Retinal pigment epithelial cell (primary cell): ENCODE measurements at places on chromosomes 1 and 21.

DNA sequence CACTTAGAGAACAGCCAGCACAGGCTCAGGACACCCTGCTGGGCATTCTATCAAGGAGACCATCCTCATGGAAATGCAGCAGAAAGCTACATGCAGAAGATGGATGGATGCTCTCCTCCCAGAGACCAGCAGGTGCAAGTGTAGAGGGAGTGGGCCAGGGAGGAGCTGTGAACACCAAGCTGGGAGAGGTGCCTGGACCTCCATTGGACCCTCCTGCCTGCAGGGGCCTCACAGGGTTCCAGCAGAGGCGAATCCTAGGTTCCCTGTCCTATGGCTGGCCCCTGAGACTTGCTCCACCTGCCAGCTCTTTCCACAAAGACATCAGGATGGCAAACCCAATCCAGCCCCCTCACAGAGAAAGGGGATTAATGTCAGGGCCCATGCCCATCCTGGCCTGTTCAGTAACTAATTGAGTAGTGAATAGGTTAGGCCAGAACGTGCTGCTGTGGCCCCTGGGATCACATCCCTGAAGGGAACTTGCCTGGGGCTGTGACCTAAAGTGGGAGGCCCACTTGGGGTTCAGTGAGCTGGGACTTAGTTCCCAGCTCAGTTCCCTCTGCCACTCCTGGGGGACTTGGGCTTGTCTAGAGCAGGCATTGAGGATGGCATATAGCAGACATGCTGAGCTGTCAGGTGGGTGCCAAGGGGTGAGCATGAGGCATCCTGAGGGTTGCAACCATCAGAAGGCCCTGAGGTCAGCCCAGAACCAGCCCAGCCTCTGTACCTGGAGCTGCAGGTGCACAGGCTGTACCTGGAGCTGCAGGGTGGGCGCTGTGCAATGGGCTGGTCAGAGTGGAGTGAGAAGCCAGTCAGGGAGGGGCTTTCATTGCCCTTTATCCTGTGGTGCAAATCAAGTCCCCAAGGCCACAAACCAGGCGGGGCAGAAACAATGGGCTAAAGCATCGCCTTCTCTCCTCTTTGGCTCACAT, 22.9 kb upstream of the ZNF678 start:
- DNase-seq, result no peak

DNA sequence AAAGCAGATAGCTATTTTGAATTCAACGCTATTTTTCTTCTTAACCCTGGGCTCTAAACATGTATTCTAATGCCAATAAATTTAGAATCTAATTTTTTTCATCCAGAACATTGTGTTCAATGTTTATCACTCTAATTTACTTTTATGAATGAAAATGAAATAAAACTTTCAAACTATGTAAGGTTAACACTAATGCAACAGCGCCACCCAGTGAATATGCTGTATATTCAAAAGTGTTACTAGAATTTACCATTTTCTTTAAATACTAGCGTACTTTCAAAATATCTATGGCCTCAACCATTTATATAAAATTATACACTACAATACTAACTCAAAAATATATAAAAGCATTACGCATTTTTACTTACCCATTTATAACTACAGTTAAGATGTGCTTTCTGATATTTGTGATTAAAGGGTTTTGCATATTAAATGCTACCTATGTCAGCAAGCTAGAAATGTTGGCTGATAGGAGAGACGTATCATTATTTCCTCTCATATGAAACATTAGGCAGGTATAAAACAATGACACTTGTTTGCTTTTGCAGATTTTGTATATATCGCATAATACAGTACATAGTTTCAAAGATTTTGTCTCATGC, 5.9 kb upstream of the NUF2 start:
- no peak for DNase-seq

- DNase-seq, result no peak
Measured at GRCh38 chr1:156894001-156894400, 483 bp downstream of the PEAR1 start.

GRCh38 chr1:21773585-21773984, 9.4 kb downstream of the USP48 start:
- DNase-seq, result no peak

- DNase-seq, result peak; percentile 6
Measured at GRCh38 chr1:168834225-168834872, 105.3 kb upstream of the DPT start.

DNA sequence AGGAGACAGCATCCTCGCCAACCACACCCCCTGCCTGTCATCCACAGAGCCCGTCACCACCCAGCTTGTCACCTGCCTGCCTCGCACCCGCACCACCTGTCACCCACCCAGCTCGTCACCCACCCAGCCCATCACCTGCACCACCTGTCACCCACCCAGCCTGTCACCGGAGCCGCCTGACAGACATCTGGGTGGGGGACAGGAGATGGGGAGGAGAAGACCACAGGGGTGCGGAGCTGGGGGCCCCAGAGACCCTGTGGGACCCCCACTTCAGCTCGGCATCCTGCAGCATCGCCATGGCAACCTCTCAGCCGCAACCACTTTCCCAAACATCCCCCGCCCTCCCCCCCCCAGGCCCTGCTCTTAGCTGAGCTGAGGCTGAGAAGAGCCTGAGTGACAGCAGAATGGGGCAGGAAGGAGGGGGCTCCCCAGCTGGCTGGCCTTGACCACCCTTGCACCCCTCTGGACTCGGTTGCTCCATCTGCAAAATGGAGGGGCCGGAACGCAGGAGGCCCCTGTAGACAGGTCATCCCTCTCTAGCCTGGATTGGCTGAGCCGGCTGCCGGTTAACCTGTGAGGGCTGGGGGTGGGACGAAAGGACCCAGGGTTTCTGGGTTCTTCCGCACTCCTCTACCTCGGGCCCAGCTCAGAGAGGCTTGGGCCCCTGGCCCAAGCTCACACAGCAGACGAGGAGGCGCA, 11.6 kb downstream of the AHDC1 start:
- DNase-seq, result no peak

GRCh38 chr1:76871355-76871974, 4.2 kb downstream of the ST6GALNAC5 start:
- DNase-seq, result no peak

DNA sequence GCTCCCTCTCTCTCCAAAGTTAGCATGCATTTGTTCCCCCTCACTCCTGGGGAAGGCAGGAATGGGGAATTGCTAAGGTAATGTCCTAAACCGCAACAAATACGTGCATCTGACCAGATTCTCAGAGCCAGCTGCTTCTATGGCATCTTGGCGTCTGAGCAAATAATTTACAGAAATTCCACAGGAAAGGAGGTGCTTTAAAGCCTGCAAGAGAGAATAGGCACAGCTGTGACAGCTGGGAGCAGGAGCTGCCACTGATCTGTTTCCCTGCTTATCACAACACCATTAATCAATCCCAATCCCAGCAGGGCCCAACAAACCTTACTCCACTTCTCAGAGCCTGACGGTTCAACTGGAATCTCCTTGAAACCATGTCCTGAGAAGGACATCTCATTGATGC, 83.5 kb upstream of the ZNF281 start:
- DNase-seq, result no peak

GRCh38 chr1:25247829-25248754, 838 bp upstream of the RSRP1 start:
- no peak for DNase-seq

DNA sequence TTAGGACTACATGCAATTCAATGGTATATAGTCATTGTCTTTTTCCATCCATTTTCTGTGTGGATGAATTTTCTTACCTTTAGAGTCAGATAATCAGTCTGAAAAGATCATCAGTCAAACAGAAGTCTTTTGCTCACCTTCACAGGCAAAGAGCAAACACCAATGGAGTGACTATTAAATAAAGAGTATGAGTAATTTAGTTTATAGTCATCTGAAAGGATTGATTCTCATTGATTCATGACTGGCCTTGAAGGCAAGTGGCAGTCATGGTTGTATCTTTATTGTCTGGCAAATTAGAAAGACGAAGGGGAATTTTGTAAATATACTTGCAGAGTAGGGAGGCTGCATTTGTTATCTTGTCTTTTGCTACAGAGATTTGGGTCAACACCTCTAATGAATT, 89.9 kb downstream of the EPB41 start:
- DNase-seq, result no peak

DNA sequence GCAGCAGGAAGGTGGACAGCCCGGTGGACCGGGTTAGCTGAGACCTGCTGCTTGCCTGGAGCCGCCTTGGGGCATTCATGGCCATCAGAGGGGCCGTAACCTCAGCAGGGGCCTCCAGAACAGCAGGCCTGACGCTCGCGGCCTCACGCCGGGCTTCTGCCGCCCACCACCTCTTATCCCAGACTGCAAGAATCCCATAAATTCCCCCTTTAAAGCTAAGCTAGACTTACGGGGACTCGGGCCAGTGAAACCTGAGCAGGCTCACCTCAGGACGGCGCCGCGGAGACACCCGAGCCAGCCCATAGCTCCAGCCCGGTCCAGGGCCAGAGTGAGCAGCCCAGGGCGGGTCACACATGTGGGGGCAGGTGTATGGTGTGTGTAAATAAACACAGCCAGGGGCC, 132.3 kb downstream of the GLIS1 start:
- no peak for DNase-seq

GRCh38 chr1:44786138-44786840, 1.7 kb downstream of the BEST4 start:
- no peak for DNase-seq

GRCh38 chr1:188670837-188671236, 1806.8 kb downstream of the BRINP3 start:
- peak; percentile 29 for DNase-seq

DNA sequence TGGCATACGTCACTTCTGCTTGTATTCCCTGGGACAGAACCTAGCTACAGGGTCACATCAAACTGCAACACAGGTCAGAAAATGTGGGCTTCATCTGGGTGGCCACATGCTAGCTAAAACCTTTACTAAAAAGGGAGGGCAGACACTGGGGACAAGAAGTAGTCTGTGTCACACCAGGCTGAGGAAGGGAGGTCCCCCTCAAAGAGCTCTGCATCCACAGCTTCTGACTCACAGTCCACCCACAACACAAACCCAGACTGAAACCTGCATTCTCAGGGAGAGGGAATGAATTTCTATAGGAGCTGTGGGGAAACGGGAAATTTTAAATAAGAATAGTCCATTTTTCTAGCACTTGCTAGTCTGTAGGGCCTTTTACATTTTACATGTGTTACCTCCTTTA, 16.2 kb downstream of the OLIG2 start:
- no peak for DNase-seq

DNA sequence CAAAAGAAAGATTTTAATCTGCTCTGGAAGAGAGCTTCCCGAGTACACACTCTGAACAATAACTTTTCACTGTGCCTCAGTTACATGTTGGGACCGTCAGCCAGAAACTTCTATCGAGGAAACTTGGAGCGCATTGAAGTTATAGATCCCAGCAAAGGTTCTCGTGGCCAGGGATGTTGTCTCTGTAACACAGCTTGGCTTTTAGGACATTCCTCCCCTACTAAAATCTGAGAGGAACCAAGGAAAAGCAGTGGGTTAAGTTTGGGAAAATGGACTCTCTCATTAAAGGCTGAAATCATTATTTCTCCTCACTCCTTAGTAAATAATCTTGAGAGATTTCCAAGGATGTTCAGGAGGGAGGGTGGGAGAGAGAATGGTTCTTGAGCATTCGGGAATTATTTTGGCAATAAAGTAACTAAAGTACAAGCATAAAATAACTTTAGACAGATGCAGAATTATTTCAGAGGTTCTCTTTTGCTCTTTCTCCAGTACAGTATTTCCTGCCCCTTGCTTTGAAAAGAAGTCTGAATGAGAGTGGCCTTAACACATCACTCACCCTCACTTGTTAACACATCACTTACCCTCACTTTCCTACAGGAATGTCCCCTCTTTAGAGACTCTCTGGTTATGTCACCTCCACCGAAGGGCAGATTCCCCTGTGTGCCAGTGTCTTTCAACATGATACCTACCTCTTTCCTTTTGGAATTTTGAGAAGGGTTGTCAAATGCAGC, 1.8 kb upstream of the NFIA start:
- DNase-seq, result no peak

- DNase-seq, result no peak
Measured at GRCh38 chr1:225253784-225254183, 174.1 kb downstream of the LBR start.

GRCh38 chr1:228530951-228531731, 44.0 kb downstream of the RNF187 start:
- no peak for DNase-seq

GRCh38 chr1:5567839-5568238, 424.4 kb downstream of the NPHP4 start:
- DNase-seq, result no peak

DNA sequence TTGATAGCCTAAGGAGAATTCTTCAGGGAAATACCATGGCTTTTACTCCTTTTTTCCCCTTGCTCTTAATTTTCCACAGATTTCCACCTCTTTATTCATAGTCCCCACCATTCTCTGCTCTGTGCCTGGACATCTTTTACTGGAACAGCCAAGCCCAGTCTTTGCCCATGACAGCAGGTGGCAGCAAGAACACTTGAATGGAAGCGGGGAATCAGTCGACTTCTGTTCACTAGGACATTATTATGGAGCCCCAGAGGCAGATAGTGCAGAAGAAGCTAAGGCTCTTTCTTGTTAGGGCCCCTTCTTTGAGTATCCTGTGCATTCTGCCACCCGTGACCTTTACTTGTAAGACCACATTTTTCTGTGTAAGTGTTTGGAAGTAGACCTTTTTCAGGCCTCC, 6.3 kb downstream of the OR14I1 start:
- no peak for DNase-seq

DNA sequence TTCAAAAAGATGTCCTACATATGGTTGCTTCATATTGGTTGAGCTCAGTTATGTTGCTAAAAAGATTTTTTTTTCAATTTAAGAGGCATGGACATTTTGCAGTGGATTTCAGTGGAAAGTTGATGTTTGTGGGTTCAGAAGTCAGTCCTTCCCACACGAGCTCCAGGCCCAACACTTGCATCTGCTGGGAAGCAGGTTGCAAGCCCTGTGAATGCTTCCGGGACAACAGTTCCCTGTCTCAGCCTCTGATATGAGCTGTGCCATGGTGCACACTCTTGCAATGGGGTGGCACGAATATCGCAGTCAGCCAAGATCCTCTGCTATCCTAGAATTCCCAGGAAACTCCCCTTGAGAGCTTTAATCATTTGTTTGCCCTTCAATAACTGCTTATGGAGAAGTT, 30.3 kb upstream of the ABCG1 start:
- no peak for DNase-seq

- DNase-seq, result no peak
Measured at GRCh38 chr1:163824490-163824889, 502.7 kb downstream of the NUF2 start.

- DNase-seq, result no peak
Measured at GRCh38 chr1:1207571-1207892, 1.1 kb upstream of the TNFRSF18 start.

- DNase-seq, result no peak
Measured at GRCh38 chr1:101435831-101436511, 199.2 kb downstream of the S1PR1 start.
